ENCODE measurements at places on chromosomes 13 and 19. TPM values are rescaled to one million over a fixed set of nuclear protein-coding genes. Genes with fewer than 3 reads are reported as not detected.

The SLC25A41 gene
- not detected for total RNA-seq

The INAFM1 gene
- total RNA-seq = 23.8 TPM

The CRLF1 gene
- total RNA-seq = 15.0 TPM

The ZNF442 gene
- 2.1 TPM for total RNA-seq

The MEIOSIN gene
- total RNA-seq = not detected

The GGACT gene
- total RNA-seq = 5.8 TPM

The FGF22 gene
- total RNA-seq = 6.3 TPM

The EFNB2 gene
- 29.7 TPM for total RNA-seq

The KLF2 gene
- 26.2 TPM for total RNA-seq

The MED29 gene
- total RNA-seq = 18.9 TPM

The FCER2 gene
- not detected for total RNA-seq

The ZGLP1 gene
- 1.8 TPM for total RNA-seq

The STAP2 gene
- total RNA-seq = 39.8 TPM

The WDR87 gene
- total RNA-seq = not detected

The ZNF154 gene
- total RNA-seq = 7.3 TPM

The ZBTB7A gene
- 75.4 TPM for total RNA-seq

The SPINT2 gene
- total RNA-seq = 293 TPM

The FSD1 gene
- total RNA-seq = 1.8 TPM

The DMAC2 gene
- 29.3 TPM for total RNA-seq

The TEX26 gene
- total RNA-seq = 0.64 TPM

The TMEM86B gene
- total RNA-seq = 2.0 TPM

The PALM3 gene
- 123 TPM for total RNA-seq

The LGALS4 gene
- total RNA-seq = 12.3 TPM

The UBE2L5 gene
- total RNA-seq = not detected

The PLPP2 gene
- total RNA-seq = 7.1 TPM

The ZNF880 gene
- total RNA-seq = 19.4 TPM

The DUXA gene
- total RNA-seq = not detected

The TPTE2 gene
- not detected for total RNA-seq

The PRKCG gene
- total RNA-seq = 1.0 TPM

The RNF17 gene
- total RNA-seq = not detected

The C1QTNF9 gene
- not detected for total RNA-seq

The ZNF382 gene
- 5.7 TPM for total RNA-seq

The NUFIP1 gene
- 2.9 TPM for total RNA-seq

The ZNF708 gene
- 12.9 TPM for total RNA-seq

The ZSCAN5C gene
- not detected for total RNA-seq

The KISS1R gene
- total RNA-seq = not detected

The ZNF45 gene
- 15.8 TPM for total RNA-seq

The ZNF414 gene
- total RNA-seq = 26.2 TPM

The FGF14 gene
- total RNA-seq = 6.2 TPM

Measured in upper lobe of left lung (tissue), 6 donors.